ENCODE measurements at places on chromosomes 2 and 18.

DNA sequence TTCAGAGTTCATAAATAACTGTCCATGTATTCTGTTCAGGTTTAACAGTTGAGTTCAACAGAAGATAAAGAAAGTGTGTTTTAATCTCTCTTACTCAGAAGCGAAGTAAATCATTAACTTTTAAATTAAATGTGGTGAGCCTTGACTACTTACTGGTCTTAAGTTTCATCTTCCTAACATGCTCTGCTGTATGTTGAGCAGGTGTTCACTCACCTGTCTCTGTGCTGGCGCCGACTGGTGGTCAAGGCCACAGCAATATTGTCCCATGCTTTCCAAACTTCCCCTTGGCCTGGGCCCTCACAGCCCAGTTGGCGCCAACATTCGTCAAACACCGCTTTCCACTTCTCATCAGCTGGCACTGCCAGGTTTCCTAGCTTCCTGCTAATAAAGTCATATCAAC, 17.0 kb upstream of the MPP4 start:
- no peak for DNase-seq

DNA sequence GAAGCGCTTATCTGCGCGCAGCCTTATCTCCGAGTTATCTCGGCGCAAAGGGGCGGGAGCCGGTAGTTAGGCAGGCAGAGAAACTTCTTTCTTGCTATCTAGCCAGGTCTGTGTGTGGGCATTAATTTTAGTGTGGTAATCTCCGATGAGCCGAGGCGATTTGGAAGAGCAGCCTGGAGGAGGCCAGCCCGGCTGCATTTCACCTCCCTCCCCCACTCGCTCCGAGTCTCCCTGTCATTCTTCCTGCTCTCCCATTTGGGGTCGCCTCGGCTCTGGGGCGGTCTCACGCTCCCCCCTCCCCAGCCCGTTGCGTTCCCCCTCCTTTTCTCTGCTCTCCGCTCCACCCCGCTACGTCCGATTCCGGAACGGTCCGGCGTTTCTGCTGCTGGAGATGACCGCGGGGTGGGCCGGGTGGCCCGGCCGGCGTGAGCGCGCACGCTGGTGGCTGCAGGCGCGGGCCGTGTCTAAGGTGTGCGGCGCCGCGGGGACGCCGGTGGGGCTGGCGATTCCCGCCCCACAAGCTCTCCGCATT, 566 bp downstream of the GATA6 start:
- DNase-seq, result no peak

DNA sequence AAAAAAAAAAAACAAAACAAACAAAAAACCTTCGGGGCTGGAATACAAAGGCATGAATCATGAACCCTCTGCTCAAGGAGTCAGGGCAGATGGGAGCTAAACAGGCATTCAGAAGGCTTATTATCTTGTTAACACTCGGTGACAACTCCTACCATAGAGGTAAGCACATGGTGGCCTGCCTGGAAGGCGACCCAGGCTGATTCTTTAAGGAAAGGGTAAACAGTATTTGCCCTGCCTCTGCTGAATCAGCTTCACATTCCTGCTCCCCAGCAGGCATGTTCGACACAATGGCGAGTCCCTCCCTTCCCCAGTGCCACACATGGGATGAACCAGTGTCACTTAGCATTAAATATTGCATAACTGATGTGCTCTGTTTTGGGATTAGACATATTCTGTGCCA, 191.9 kb downstream of the ARL4C start:
- DNase-seq, result no peak

DNA sequence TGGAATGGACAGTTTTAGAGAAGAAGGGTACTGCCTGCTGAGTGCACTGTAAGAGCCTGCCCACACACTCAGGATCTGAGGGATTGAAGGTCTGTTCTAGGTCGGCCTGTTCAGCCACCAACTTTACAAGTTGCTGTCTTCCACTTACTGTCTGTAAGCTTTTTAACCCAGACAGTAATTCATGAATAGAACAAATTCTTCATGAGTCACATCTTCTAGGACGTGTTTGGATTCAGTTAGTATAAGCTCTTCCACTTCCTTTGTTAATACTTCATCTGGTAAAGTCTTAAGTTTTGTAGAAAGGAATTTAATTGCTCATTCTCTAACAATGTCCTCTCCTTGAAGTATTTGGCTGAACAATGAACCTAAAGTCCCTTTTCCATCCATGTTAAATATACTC, 74.6 kb downstream of the PDE11A start:
- DNase-seq, result no peak

DNA sequence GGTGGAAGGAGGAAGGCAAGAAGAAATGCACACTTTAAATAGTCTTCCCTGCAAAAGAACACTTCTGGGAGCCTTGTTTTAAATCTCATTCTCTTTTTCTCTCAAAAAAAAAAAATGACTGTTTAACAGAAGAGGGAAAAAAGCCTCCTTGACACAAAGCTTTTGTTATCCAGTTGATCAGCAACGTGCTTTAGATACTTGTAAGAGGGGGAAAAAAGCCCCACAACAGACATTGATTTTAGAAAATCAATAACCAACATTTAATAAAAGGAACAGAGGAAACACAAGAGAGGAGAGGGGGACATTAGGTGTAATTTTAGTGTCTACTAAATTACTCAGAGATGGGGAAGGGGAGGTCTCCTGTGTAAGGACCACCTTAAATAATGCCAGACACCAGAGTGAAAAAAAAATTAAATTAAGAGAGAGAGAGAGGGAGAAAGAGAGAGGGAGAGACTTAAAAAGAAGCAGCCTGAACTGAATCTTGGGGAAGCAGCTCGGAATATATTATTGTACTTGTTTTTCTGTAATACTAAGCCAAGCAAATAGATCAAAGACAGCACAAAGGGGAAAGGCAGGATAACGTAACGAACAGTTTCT, 4.7 kb downstream of the ZEB2 start:
- DNase-seq, result no peak

DNA sequence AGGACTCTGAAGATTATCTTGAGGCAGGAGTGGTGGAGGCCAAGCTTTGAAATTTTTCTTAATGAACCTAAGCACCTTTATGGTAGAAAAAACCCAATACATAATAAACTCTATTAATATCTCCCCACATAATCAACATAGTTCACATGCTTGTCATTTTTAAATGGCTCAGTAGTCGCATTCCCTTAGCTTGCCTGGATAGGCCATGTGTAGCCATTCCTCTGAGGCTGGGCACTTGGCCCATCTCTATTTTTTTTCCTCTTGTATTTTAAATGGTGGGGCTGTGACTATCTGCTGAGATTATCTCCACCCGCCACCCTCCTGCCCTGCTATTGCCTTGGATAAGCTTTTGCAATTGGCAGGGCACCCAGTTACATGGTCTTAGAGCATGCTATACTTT, 143.1 kb downstream of the FHOD3 start:
- DNase-seq, result no peak
